CD4-positive, alpha-beta memory T cell (primary cell): ENCODE measurements at places on chromosomes 1 and 21. TPM values are rescaled to one million over a fixed set of nuclear protein-coding genes. Genes with fewer than 3 reads are reported as not detected.

S100A8 gene
- 0.73 TPM for total RNA-seq

ERICH3 gene
- not detected for total RNA-seq

PROK1 gene
- total RNA-seq = not detected

SLC30A1 gene
- 10.6 TPM for total RNA-seq

HES2 gene
- not detected for total RNA-seq

SH2D2A gene
- 55.1 TPM for total RNA-seq

CAPN9 gene
- not detected for total RNA-seq

MANEAL gene
- total RNA-seq = 2.3 TPM

LCA5L gene
- total RNA-seq = not detected

MAP1LC3C gene
- total RNA-seq = not detected

CATSPERE gene
- total RNA-seq = 1.4 TPM

SAMD13 gene
- not detected for total RNA-seq

FMO5 gene
- total RNA-seq = 1.5 TPM

TAS1R1 gene
- not detected for total RNA-seq

GJA9 gene
- total RNA-seq = not detected

C2CD2 gene
- total RNA-seq = 10.5 TPM

CYP4A11 gene
- not detected for total RNA-seq

TRIM45 gene
- 0.20 TPM for total RNA-seq
